ENCODE measurements at places on chromosomes 12 and 14.

DNA sequence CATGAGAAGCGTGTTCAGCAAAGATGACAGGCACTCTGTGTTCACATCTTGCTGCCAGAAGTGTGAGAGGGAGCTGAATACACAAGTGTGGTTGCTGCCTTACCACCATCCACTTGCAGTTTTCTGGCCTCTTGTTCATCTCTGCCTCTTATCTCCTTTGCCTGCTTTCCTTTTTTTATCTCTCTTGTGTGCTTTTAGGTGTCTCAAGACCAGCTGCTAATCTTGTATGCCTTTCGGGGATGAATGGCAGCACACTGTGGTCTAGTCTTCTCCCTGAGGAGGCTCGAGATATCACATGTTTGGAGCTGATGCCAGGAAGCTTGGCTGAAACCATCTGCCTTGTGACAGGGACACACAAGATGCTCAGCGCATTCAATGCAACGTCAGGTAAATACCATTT is 17.2 kb downstream of the FAM234B start:
- no peak for DNase-seq

DNA sequence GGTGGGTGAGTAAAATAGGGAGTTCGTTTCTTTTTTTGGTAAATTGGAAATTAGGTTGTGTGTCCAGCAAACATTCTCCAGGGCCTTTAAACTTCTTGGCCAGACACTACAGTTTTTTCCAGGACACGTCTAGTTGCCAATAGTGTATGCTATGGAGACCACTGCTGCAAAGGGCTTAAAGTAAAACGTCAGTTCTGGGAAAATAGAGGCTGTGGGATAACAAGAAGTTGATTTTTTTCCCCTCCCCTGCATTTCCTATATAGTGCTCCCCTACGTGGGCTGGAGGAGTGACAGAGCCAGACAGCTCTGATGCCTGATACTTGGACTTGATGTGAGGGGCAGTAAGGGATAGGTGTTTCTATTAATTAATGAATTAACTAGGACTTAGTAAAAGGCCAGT is 2.4 kb downstream of the ACVR1B start:
- no peak for DNase-seq

- no peak for DNase-seq
These were observed 130.4 kb downstream of the BRMS1L start for GRCh38 chr14:35956376-35957085.

DNA sequence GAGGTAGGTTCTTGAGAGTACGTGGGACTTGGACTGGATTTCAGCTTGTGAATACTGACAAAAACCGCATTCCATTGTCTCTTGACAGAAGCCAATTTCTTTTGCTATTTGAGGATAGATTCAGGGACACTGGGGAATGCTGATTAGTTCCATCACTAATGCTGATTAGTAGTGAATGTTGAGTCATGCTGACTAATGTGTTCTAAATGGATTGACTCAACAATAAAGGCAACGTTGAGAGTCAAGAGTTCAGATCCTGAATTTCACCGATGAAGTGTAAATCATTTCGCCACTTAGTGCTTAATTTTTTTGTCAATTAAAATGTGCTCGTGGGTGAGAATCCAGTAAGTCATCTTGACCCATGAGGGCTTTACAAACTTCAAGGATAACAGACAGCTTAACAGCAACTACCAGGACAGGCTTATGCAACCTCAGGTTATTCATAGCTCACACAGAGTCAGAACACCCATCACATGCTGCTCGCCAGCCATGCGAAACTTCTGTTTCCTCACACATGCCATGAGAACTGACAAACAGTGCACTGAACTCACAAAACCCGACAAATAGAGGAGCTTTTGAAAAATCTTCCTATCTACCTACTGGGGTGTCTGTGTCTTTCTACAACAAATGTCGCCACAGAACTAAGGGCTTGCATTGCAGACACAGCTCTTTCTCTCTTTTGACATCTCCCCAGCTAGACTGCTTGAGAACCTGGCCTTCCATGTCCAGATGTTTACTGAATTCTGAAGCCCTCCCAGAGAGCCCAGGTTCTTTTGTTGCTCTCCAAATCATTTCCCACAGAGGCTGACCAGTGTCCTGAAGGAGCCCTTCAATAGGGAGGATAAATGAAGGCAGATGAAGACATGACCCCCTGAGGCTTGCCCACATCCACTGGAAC is 316.4 kb downstream of the ZFP36L1 start:
- no peak for DNase-seq

- DNase-seq, result no peak
These were observed 11.9 kb upstream of the CIPC start for GRCh38 chr14:77086017-77086727.

- DNase-seq, result no peak
These were observed 327.5 kb upstream of the PDE3A start for GRCh38 chr12:20040831-20041230.

- no peak for DNase-seq
These were observed 974 bp downstream of the BTBD7 start for GRCh38 chr14:93331728-93332396.

- DNase-seq, result no peak
These were observed 51.6 kb downstream of the TMTC1 start for GRCh38 chr12:29732191-29732590.

- DNase-seq, result no peak
These were observed 210.6 kb downstream of the PHLDA1 start for GRCh38 chr12:75820848-75821578.

GRCh38 chr12:120235369-120236323 is 29.9 kb downstream of the PXN start:
- DNase-seq, result no peak

DNA sequence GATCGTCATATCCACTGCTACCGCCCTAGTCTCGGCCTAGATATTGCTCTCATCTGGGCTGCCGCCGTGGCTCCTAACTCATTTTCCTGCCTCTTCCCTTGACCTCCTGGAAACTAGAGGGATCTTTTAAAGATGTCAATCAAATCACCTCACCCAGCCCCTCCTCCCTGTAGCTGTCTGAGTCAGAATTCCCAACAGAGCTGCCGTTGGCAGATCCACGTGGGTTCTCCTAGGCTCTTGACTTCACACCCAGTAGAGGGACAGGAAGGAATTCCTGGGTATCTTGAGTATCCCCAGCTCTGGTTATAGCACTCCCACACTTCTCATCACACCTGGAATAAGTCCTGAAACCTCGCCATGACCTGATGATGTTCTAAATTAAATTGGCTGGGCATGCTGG is 11.9 kb downstream of the TGFB3 start:
- DNase-seq, result no peak

GRCh38 chr12:51357374-51358047 is 11.0 kb upstream of the CELA1 start:
- DNase-seq, result no peak

GRCh38 chr12:91172096-91172495 is 10.5 kb downstream of the DCN start:
- no peak for DNase-seq

DNA sequence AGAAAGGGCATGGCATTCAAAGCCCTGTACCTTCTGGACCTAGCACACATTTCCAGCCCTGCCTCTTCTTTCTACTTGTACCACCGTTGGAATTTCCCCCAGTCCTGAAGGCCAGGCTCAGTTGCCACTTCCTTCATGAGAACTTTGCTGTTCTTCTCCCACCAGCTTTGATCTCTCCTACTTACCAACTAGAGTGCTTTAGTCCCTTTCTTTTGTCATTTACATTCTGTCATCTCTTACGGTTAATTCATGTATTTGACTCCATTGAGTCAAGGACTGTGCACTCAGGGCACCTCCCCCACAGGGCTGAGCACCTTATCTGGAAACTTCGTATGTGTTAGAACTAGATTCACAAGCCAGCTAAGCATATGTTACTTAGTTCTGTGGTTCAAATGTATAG is 26.3 kb downstream of the BICDL1 start:
- DNase-seq, result peak; percentile 34

GRCh38 chr14:93832665-93833064 is 44.4 kb upstream of the PRIMA1 start:
- no peak for DNase-seq

- no peak for DNase-seq
These were observed 1493.1 kb upstream of the FLRT2 start for GRCh38 chr14:84036840-84037239.

DNA sequence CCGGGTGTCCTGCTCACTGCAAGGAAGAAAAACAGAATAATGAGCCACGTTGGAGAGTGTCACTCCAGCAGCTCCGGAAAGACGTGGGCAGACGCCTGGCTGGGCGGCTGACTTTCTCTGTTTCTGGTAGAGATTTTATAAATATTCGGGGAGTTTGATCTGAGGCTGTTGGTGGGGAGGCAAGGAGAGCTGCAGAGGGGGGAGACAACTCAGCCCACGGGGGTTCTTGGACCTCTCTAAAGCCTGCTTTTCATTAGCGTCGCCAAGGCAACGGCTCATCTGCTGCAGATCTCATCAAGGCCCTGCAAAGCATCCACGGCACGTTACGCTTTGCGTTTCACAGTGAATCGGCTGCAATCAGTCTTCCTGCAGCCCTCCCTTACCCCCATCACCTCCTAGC is 207.2 kb downstream of the ZFP36L1 start:
- no peak for DNase-seq

- DNase-seq, result no peak
These were observed 355.3 kb upstream of the SFSWAP start for GRCh38 chr12:131355361-131356245.

- no peak for DNase-seq
These were observed 54.3 kb downstream of the PTPN11 start for GRCh38 chr12:112473056-112473455.

DNA sequence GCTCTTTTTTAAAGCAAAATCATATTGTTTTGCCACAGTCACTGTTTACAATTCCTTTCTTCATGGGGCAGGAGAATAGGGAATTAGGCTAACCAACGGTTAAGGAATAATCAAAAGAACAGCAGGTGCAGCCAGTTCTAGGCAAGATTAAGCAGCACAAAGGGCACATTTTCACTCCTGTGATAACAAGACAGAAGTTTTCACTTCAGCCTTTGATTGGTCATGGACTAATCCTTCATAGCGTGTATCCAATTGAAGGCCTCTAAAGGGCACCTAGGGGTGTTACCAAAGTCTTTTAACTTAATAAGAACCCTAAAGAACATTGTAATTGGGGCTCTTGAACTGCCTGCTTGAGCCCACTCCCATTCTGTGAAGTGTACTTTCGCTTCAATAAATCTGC is 206.9 kb upstream of the AMIGO2 start:
- no peak for DNase-seq

GRCh38 chr14:74858022-74858421 is 17.9 kb downstream of the PROX2 start:
- no peak for DNase-seq

DNA sequence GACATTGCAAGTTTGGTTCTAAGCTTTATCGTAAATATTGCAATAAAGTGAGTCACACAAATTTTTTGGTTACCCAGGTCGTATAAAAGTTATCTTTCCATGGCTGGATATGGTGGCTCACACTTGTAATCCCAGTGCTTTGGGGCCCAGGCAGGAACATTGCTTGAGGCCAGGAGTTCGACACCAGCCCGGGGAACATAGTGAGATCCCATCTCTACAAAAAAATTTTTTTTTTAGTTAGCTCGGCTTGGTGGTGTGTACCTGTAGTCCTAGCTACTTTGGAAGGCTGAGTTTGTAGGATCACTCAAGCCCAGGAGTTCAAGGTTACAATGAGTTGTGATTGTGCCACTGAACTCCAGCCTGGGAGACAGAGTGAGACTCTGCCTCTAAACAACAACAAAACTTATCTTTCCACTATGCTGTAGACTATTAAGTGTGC is 24.4 kb downstream of the PRORP start:
- DNase-seq, result no peak

DNA sequence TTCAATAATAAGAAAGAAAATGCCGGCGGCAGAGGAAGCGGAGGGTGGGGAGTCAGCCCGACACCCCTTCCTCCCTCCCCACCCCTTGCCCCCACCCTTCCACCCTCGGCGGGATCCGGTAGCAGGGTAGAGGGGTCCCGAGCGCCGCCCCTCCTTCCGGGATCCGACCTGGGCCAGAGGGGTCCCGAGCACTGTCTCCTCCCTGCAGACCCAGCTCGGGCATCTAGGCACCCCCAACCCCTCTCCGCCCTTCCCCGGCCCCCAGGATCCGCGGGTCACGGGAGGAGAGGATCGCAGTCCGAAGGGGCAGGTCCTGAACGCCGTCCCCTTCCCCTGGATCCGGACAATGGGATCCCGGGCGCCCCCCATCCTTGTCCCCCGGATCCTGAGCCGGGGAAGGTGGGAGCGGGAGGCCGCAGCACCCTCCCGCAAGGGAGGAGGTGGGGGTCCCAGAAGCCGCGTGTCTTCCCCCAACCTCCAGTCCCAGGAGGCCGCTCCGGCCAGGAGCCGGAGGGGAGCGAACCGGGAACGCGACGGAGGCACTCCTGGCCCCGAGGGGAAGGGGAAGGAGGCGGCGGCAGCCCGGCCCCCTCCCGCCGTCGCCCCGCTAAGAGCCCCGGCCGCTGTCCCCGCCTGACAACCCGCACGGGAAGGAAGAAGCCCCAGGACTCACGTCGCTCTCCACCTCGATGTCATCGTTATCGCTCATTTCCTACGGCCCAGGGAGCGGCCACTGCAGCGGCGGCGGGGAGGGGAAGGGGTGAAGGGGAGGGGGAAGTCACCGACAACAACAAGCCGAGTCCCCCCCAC is 481 bp downstream of the MAX start:
- DNase-seq, result peak; percentile 48

- no peak for DNase-seq
These were observed 110.3 kb downstream of the HMGA2 start for GRCh38 chr12:65934480-65935115.

DNA sequence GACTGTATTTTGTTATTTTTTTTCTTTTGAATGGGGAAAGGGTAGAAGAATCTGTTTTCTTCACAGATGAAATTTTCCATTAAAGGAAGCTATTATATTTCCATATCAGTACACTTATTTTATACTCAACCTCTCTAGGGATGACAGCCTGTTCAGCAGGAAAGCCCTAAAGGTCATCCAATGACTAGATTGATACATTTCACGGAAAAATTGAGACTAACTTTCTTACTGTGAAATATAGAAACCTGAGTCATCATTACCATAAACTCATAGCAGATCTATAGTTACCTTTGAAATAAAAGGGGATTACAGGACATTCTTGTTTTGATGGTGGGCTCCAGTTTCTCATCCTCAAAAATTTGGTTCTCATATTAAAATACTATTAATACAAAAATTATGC is 36.1 kb upstream of the PTCSC3 start:
- no peak for DNase-seq

- DNase-seq, result no peak
These were observed 24.5 kb downstream of the GPRC5D start for GRCh38 chr12:12927211-12928079.

Measured in T-helper 22 cell (primary cell).